Activated T-helper 1 cell treated with anti-CD3 and anti-CD28 coated beads, Interleukin-2, amount 50 U/mL, for 16 hours (primary cell): ENCODE measurements at places on chromosomes 5 and 9.

GRCh38 chr9:127962278-127962677, 18.5 kb downstream of the EEIG1 start:
- no peak for DNase-seq

- no peak for DNase-seq
Observed at GRCh38 chr9:4620881-4621555, 41.1 kb upstream of the PLPP6 start.

DNA sequence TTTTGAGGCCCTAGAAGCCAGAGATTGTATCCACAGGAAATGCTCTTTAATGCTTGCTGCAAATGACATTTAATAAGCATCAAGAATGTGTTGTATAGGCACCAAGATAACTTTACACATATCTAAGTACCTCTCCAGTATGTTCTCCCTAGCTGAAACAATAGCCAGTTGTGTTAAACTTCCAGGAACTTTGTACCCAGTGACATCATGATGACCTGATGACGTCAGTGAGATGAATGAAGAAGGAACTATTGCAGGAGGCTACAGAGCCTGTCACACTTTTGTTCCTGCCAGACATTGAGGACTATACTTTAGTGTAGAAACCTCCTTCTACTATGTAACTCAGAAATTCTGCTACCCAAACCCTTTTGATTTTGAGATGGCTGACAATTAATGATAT, 129.8 kb downstream of the CD180 start:
- no peak for DNase-seq

- no peak for DNase-seq
Observed at GRCh38 chr5:162641142-162641813, 573.7 kb downstream of the GABRG2 start.

DNA sequence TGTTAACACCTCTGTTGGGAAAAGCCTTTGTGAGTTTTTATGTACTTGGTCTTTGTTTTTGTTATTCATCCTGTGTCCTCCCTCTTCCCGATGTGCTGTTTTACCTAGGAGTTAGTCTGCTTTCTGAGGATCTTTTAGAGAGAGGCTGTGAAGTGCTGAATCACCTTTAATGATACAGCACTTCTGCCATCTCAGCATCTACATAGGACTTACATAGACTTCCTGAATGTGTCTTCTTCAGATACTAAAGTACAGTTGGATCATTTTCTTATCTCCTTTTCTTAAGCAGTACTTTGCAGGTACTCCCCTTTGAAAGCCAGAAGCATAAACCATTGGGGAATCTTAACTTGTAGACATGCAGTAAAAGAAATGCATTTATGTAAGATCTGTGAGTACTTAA, 31.5 kb downstream of the OTULIN start:
- no peak for DNase-seq

- no peak for DNase-seq
Observed at GRCh38 chr9:130359819-130360218, 84.9 kb upstream of the ASS1 start.

GRCh38 chr5:147454996-147455677, 54.7 kb downstream of the DPYSL3 start:
- no peak for DNase-seq

DNA sequence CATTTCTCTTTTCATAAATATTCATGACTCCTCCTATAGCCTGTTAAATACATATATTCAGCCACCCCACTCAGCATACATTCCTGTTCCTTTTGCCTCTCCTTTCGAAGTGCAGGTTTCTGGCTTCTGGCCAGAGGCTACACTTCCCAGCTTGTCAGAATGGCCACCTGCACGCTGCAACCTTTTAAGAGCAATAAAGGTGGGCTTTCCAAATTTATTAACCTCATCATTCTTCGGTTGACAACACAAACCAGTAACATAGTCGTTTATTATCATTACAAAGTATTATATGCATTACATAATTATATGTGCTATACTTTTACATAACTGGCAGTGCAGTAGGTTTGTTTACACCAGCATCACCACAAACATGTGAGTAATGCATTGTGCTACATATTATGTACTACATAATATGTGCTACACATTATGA, 16.5 kb upstream of the TMEM171 start:
- DNase-seq, result no peak
